ENCODE measurements at places on chromosomes 11 and 22. TPM values are rescaled to one million over a fixed set of nuclear protein-coding genes. Genes with fewer than 3 reads are reported as not detected.

HEPN1 gene
- not detected for total RNA-seq

LDHAL6A gene
- not detected for total RNA-seq

PHOX2A gene
- not detected for total RNA-seq

OPCML gene
- not detected for total RNA-seq

YPEL1 gene
- 0.36 TPM for total RNA-seq

SEPTIN3 gene
- total RNA-seq, result 0.24 TPM

SLC15A3 gene
- total RNA-seq, result 3.9 TPM

RTN4R gene
- total RNA-seq, result 3.9 TPM

OR8D4 gene
- total RNA-seq, result not detected

DNA sequence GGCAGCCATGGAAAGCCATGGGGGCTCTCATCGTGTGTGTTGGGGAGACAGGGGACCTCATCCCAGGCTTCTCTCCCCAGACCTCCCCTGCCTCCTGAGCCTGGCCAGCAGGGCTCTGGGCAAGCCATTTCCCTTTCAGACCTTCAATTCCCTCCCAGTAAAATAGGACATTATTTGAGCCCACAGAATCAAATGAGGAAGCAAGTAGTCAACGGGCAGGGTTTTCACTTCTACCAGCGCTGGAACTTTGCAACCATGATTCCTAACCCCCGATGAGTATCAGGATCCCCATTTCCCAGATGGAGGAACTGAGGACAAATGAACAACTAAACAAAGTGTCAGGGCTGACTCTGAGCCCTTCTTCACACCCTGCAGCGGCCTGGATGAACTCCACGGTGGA lies 48.9 kb upstream of the TCF20 start:
- ATAC-seq, result no peak

DNA sequence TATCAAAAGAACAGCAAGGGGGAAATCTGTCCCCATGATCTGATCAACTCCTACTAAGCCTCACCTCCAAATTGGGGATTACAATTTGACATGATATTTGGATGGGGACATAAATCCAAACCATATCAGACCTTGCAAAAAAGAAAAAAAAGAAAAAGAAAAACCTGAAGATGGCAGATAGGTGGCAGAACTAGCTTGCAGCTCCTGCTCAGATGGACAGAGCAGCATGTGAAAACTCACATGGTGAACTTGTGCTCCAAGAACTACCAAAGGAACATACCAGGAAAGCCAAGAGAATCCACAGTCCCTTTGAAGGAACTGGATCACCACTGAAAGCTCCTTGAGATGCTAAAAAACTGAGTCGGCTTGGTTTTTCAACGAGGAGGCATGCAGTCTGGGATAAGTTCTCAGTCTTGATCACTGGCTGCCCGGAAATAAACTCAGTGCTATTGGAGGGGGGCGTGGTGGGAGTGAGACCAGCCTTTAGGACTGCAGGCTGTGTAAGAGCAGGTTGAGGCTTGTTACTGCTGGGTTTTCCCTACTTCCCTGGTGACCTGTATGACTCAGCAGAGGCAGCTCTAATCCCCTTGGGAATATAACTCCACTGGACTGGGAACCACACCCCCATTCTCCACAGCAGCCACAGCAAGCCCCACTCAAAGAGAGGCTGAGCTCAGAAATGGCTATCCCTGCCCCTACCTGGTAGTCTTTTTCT lies 358.3 kb upstream of the ARHGAP42 start:
- peak; percentile 88 for ATAC-seq

- ATAC-seq, result peak; percentile 9
These were observed 1.1 kb upstream of the DDX6 start for GRCh38 chr11:118791961-118792569.

DNA sequence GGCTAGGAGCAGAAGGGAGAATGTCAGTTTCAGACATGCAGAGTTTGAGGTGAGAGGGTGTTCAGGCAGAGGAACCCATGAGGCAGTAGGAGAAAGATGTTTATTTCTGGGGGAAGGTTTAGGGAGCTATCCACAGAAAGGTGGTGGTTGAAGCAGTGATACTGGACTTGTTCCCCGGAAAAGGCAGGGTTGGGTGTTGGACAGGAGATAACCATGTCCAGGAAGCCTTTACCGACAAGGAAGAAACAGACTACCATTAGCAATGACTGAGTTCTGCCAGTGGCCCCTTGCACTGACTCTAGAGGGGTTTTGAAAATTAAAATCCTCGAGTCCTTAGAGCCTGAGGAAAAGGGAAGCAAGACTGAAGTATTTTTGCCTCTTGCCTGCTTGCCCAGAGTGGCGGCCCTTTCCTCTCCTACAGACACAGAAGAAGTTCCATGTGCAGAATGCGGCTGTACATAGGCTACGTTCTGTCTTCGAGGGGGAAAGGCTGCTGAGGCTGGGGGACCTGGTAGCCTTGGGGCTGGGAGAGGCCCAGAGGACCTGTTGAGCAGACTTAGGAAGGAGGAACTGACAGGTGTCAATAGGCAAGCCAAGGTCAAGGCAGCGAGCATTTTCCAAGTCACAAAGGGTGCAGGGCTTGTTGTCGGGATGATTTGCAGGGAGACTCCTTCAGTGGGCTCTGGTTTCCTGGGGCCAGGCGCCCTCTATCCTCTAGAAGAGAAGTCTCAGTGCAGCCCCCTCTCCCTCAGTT lies 146.7 kb downstream of the LDLRAD3 start:
- no peak for ATAC-seq

- no peak for ATAC-seq
These were observed 141.6 kb upstream of the CADM1 start for GRCh38 chr11:115645631-115646317.

DNA sequence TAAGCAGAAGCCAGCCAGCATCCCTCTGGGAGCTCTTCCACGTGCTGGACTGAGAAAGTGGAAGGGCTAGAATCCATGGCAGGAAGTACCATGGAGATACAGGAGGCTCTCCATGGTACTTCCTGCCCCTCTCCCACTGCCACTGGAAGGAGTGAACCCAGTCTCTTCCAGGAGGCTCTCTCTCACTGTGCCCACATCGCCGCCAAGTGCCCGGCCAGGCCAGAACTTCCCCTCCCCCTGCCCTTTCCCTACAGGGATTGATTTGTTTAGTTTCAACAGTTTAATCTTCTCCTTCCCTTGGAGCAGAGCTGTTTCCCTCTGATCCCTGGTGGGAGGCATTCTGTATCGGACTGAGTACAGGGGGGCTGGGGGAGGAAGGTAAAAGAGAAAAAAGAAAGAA lies 133.6 kb downstream of the DSCAML1 start:
- no peak for ATAC-seq

- ATAC-seq, result peak; percentile 75
These were observed 58.2 kb downstream of the ACER3 start for GRCh38 chr11:76918941-76919386.

DNA sequence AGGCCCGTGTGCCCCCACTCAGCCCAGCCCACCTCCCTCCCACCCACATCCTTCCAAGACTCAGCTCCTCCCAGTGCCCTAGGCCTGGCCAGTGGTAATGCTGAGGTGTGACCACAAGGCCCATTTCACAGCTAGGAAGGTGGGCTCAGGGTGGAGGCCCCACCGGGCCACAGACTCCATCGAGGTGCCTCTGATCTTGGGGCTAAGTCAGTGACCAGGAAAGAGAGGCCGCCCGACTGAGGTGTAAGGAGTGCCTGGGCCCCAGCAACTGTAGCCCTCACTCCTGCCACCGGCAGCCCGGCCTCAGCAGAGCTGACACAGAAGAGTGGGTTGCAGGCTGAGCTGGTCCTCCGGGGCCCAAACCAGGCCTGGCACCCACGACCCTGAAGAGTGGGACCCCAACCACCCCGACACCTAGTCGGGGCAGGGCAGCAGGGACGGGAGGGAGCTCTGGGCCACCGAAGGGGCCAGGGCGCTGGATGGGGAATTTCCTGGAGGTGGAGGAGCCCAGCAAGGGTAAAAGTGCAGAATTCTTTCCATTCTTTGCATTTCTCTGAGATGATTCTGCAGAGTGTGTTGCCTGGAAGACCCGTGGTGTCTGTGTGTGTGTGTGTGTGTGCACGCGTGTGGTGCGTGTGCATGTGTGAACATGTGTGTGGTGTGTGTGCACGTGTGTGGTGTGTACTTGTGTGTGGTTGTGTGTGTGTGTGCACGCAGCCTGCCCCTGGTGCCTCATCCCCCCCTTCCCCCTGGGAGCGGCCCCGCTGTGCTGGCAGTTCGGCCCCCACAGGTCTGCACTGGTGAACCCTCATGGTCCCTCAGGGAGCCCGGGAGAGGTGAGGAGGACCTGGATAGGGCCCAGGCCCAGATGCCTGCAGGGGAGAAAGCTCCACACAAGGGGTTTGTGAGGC lies 8.3 kb upstream of the PIM3 start:
- no peak for ATAC-seq

DNA sequence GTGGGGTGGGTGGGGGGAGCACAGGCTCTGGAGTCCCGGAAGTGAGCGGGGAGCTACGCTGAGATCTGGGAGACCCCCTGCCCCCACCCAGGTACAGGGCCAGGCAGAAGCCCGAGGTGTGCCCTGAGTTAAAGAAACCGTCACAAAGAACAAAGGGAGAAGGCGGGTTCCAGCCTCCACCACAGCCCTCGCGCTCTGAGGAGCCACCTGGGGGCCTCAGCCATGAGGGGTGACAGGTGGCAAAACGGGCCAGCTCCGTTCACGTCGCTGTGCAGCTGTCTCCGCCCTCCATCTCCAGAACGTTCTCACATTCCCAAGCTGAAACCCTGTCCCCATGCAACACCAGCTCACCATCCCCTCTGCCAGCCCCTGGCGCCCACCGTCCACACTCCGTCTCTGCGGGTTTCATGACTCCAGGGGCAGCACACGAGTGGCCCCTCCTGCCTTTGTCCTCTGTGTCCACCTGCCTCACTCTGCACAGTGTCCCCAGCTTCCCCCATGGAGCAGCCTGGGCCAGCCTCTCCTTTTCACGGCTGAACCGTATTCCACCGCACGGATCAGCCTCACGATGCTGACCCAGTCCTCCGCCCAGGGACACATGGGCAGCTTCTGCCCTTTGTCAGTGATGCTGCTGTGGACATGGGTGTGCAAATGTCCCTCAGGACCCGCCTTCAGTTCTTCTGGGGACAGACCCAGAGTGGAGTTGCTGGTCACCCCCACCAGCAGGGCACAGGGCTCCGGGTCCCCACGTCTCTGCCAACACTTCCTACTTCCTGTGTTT lies 1.7 kb upstream of the MUC5B start:
- ATAC-seq, result no peak

DNA sequence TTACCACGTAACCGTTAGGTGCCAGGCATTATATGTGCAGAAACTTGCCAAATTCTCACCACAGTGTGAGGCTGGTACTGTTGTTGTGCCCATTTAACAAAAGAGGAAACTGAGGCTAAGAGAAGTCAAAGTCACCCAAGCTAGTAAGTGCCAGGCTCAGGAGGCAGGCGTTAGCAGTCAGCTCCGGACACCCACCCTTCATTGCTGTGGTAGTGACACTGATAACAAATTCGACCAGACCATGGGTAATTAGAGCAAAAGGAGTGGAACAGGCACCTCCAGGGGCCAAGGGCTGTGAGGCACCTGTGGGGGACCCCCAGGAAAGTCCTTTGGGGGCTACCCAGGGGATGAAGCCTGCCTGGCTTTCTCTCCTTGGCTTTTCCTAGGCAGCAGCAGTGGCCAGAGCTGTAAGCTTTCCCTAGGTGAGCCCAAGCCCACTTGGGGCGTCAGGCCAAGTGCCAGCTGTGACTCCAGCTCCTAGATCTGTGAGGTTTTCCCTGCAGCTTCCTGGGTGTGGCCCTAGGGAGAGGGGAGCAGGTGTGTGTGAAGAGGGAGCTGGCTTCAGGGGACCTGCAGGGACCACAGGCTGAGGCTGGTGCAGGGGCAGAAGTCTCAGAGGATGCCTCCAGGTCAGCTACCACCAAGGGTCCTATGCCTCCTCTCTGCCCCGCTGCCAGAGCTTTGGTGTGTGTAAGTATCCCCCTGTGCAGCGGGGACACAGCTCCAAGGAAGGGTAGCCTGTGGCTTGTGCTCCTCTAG lies 19.7 kb upstream of the ALX4 start:
- ATAC-seq, result no peak

GRCh38 chr11:1307998-1308742 lies 1.3 kb downstream of the TOLLIP start:
- peak; percentile 5 for ATAC-seq

GRCh38 chr11:25794804-25795203 lies 537.1 kb upstream of the ANO3 start:
- ATAC-seq, result no peak

DNA sequence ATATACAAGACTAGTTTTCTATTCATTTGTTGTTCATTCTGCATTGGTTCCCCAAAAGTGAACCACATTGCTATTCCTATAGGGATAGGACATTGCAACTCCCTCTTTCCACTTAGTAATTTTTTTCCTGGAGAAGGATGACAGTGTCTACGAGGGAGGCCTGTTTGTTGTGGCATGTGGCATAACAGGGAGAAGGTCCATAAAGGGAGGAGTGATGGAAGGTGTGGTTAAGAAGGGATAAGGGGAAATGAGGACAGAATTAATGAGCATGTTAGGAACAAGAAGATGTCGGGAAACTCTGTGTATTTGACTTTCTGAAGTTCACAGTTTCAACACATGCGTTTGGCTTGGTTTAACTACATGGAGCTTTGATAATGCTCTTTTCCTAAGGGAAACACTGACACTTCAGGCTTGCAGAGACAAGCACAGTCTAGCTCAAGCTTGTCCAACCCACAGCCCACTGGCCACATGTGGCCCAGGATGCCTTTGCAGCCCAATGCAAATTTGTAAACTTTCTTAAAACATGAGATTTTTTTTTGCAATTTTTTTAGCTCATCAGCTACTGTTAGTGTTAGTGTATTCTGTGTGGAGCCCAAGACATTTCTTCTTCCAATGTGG lies 149.7 kb downstream of the TRPC6 start:
- no peak for ATAC-seq

DNA sequence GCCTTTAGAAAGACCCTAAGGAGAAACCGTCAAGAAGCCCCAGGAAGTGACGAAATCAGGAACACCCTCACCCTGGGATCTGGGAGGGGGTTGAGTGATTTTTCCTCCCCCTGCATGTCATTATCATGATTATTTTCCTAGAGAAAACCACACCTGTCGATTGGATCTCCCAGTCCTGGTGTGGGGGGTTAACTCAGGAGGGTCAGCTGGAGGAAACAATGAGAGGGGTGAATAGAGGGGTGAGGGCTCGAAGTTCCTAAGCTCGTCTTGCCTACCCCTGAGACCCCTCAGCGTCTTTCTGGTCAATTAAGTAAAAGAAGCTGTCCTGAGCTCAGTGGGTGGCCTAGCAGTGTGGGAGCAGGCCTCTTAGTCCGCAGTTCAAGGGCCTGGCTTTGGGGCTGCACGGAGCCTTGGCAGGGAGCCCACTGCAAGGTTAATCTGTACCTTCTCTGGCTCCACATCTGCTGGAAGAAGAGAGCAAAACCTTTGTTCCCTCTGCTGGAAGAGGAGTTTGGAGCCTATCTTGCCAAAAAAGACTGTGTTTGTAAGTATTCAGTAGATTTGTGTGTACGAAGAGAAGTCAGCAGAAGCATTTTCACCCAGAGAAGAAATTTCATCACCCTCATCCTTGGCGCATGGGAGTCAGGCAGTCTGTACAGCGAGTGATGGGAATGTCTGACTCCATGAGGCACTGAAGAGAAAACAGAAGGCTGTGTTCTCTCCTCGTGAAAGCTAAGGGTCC lies 34.2 kb upstream of the FTH1 start:
- ATAC-seq, result no peak

- ATAC-seq, result no peak
These were observed 761 bp upstream of the TMEM25 start for GRCh38 chr11:118530180-118530682.

GRCh38 chr11:123584186-123584585 lies 70.2 kb downstream of the SCN3B start:
- no peak for ATAC-seq

GRCh38 chr11:20249796-20250195 lies 89.5 kb upstream of the DBX1 start:
- ATAC-seq, result no peak

GRCh38 chr11:6693342-6694228 lies 10.4 kb upstream of the MRPL17 start:
- no peak for ATAC-seq

GRCh38 chr11:111631666-111632039 lies 29.4 kb downstream of the SIK2 start:
- ATAC-seq, result no peak
